Foreskin melanocyte (primary cell): ENCODE measurements at places on chromosomes 3 and 15.

DNA sequence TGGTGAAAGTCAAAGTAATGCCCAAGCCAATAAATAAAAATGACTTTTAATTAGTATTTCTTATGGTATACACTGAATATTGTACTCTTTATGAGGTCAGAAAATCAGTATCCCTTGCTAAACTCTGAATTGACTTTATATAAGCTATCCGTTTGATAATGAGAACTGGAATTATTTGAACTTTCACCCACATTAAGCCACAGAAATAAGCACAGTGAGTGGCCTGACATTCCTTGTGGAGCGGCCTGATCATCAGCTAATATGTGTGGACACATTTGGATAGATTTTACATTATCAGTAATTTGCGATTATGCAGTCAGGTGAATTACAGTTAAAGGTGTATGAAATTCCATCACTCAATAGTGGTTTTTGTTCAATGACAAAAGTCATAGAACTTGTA is 136.0 kb upstream of the CBLB start:
- no peak for DNase-seq

DNA sequence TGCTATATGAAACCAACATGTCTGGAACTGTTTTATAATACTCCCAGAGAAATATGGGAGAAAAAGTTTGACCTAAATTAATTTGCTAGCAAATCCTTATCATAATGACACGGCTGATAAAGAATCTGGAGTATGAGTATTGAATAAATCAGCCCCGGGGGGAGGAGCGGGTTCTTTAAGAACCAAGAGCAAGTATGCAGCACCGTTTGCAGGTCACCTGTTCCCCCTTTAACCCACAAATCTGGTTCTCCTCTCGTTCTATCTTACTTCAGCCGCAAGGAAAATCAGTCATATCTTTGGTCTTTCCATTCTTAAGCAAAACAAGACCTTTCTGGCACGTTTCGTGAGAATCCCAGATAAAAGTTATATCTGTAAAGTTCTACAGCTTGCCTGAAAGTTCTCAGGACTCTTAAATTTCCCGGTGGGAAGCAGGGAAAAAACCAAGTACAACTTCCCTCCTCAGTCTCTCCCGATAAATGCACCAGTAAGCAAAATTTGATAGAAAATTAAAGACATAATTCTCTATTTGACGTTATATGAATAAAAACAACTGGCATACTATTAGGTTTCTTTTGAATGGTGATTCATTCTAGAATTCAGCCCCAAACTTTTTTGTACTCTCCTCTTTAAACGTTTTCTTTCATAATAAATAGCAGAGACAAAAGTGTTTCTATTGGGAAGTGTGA is 348.6 kb downstream of the ZBBX start:
- no peak for DNase-seq

- no peak for DNase-seq
Measured at GRCh38 chr3:118126751-118127150, 907.9 kb downstream of the IGSF11 start.

DNA sequence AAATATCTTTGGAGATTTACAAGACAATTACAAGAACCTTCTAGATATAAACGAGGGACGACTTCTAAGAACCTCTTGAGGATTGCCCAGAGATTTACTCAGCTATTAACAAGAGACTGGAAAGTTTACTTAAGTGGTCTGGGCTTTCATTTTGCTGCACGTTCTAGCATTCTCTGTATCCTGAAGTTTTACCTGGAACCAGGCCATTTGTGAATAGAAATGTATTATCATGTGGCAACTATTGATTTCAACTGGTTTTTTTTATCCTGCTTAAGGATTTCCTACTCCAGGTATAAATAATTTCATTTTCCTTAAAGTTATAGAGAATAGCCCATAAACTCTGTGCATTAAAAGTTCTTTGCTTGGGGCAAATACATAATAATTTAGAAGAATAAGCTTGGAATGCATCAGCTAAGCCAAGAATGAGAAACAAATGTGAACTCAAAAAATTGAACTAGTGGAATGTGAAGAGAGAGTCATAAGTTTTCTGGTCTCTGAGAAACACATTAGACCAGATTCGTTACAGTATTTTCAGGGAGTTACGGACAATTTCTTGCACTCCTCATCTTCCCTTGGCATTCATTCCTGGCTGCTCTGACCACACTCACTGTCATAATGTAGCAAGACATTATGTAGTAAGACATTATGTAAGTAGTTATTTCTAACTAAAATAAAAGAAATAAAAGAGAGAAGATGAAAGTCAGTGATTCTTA is 1.3 kb downstream of the AQP9 start:
- no peak for DNase-seq

DNA sequence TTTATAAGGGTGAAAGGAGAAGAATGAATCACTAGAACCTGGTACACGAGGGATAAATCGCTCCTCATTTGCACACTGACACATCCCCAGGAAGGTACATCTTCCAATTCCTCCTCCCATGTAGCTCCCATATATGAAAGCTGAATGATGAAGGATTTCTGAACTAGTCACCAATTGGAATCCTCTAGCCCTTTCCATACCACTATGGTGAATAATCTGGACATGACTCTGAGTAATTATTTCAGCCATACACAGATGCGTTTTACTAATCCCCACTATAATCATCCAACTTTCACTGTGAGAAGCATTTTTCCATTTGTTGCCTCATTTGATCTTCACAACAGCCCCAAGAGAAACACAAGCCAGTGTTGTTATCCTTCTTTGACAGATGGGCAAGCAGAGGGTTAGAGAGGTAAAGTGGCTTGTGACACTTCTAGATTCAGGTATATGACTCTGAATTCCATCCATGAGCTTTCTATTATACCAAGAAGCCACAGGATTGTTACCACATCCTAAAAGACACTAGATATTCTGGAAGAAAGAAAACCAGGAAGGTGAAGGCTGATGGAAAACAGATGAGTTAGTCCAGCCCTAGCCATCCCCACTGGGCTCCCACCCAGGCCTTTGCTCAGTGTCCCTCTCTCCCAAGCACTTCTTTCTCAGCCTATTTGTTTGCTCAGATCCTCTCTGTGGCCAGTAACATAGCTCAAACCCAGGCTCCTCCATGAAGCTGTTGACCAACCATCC is 22.2 kb upstream of the BCL6 start:
- DNase-seq = no peak

GRCh38 chr3:89571298-89571697 is 463.9 kb downstream of the EPHA3 start:
- no peak for DNase-seq

DNA sequence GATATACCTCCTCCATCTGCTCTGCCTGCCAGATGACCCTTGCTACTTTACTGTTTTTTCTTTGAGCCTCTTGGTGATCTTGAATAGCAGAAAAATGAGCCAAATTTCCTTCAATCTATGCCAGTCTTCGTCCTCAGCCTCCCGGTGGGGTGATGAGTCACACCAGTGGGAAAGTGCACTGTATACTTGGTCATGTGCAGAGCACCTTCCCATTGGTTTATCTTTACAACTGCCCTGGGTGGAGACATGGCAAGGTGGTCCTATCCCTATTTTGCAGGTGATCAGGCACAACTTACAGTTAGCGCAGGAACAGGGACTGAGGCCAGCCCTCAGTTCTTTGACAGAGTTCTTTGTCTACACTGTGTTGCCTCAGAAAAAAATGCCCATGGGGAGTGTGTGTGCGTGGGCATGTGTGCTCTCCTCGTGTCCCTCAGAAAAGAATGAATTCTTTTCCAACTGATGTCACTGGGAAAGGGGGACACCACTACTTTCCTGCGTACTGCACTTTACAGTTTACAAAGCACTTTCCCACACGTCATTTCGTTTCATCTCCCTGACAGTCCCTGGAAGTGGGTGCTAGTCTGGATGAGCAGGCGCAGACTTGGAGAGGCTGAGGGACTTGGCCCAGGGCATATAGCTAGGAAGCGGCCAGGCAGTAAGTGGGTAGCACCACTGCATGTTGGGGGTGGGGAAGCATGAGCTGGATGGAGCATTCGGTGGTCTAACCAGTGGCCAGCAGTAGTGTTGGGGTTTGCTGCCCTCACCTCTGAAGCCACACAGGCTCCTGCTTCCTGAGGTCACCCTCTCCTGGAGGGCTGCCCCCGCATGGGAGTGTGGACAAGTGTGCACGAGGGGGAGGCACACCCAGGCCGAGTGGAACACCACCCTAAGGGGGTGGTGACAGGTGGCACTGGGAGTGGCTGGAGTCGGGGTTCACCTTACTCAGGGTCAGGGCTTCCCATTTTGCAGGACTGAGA is 24.1 kb downstream of the SMAD3 start:
- DNase-seq = no peak

DNA sequence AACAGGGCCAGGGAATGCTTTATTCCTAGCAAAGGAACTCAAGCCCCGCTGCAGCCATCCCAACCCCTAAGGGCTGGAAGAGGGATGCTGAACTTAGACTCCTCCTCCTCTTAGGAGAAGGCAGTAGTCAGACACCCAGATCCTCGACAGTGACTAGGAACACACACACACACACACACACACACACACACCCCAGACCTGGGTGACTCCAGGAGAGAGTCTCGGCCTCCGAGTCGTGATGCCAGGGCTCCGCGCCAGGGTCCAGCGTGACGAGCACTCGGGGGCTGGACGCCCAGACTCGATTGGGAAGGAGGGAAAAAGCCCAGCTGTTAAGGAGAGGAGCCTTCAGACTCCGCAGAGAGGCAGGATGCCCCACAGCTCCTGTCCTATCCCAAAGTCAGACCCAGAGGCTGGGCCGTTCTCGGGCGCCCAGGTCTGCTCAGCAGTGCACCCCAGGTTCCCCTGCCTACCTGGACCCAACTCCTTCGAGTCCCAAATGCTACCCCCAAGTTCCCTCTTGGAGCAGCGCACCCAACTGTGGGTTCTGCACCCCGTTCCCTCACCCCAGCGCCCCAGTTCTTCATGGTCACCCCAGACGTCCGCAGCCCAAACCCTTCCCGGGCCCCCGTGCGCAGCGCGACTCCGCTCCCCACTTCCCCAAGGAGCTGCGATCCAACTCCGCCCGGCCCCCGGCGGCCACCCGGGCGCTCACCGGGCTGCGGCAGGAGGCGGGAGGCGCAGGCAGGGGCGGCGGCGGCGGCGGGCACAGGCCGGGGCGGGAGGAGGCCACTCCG is 421 bp downstream of the BMF start:
- DNase-seq = no peak

DNA sequence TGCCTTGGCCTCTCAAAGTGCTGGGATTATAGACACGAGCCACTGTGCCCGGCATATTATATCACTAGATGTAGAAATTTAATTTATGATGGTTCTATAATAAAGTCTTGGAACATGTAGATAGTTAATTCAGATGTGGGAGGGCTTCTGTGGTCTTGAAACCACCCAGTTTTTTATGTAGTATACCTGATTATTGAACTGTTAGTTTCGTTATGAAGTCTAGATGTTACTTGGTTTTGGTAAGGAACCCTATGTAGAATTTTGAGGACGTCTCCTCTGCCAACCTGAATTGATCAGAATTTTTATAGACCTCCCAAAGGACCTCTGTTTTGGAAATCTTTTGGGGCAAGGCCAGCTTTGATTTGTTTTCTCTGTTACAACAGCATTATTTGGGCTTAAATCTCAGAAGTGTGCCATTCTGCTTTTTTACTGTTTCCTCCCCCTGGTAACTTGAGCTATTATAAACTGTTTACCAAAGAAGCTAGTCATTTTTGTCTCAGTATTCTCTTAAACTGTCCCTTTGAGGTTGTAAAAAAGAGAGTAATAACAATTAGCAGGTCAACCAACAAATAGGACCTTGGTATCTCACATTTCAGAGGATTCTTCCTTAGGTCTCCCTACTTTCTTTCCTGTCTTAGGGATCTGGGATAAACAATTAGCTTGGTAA is 20.8 kb downstream of the AKAP13 start:
- DNase-seq = no peak

DNA sequence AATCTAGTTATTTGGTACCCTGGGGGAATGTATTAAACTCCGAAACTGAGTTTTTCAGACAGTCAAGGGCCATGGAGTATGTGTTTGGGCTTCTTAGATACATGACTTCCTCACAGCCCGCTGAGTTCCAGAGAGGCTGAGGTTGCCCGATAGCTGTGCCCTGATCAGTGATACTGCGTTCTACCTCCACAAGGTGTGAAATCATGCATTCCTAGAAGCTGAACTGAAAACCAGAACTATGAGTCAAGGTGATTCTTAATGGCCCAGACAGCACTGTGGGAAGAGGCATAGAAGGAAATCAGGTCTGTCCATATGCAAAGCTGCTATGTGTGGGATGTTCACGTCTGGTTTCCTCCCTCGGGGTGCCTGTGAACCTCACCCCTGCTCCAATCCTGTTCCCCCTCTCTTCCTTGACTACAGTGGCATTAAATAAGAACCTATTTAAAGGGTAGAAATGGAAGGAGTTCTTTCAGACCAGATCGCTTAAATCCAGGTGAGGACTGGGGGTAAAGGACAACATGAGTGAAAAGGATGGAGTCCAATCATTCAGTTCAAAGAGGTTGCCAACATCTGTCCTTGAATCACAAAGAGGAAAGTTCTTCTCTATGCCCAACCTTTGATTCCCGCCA is 74.3 kb downstream of the MYO1E start:
- no peak for DNase-seq

DNA sequence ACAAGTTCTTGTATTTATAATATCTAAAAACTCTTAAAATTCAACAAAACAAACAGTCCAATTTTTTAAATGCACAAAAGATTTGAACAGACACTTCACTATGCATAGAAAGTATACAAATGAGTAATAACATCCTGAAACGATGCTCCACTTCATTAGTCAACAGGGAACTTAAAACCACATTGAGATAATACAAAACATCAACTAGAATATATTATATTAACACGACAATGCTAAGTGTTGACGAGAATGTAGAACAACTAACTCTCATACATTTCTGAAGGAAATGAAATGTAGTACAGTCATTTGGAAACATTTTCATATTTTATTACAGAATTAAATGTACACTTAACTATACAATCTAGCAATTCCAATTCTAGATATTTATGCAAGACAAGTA is 93.4 kb downstream of the IGSF11 start:
- no peak for DNase-seq

- DNase-seq = no peak
Measured at GRCh38 chr3:100975714-100976113, 17.5 kb downstream of the ABI3BP start.

- no peak for DNase-seq
Measured at GRCh38 chr3:138498991-138499390, 64.6 kb downstream of the ESYT3 start.

GRCh38 chr15:92021792-92022191 is 168.3 kb downstream of the SLCO3A1 start:
- no peak for DNase-seq

DNA sequence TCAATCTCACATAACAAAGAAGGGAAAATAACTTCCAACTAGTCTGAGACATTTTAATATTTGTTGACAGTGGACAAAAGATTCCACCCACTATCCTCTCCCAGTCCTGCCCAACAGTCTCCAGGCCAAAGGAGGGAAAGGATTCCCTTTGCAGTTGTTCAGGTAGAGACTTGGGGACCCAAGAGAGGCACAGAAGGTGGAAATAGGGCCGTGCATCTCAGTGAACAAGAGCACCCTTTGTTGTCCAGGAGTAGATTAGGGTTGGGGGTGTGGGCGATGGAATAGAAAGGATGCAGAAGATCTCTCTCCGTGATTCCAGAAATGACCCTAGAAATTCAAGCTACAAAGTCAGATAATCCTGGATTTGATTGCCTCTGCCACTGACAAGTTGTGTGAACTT is 44.8 kb upstream of the TRA2B start:
- DNase-seq = no peak
